ENCODE measurements at places on chromosomes 6 and 20. TPM values are rescaled to one million over a fixed set of nuclear protein-coding genes. Genes with fewer than 3 reads are reported as not detected.

- H3K4me3 ChIP-seq: no peak overlapping the region
- peaks cover 8% of the 10 kb centered on the region for H3K4me1 ChIP-seq
- no peaks in the 10 kb centered on the region for H3K36me3 ChIP-seq
- no peak for DNase-seq
- no peak overlapping the region for H3K27ac ChIP-seq
Observed at GRCh38 chr6:45432977-45433376, 55.2 kb upstream of the SUPT3H start.

- H3K27me3 ChIP-seq: no peaks in the 10 kb centered on the region
- DNase-seq: peak; percentile 44
- H3K36me3 ChIP-seq: no peaks in the 10 kb centered on the region
- no peak overlapping the region for H3K4me3 ChIP-seq
Observed at GRCh38 chr6:158256746-158257424, 55.4 kb upstream of the TULP4 start.

GRCh38 chr6:142722841-142723240, 222.1 kb downstream of the HIVEP2 start:
- H3K4me1 ChIP-seq: no peaks in the 10 kb centered on the region
- no peak for DNase-seq
- H3K36me3 ChIP-seq: no peaks in the 10 kb centered on the region
- no peak overlapping the region for H3K27ac ChIP-seq
- no peaks in the 10 kb centered on the region for H3K27me3 ChIP-seq

- no peaks in the 10 kb centered on the region for H3K36me3 ChIP-seq
- DNase-seq: no peak
- H3K4me1 ChIP-seq: no peaks in the 10 kb centered on the region
- no peak overlapping the region for H3K4me3 ChIP-seq
- H3K27ac ChIP-seq: no peak overlapping the region
Observed at GRCh38 chr6:3529232-3529631, 72.4 kb upstream of the SLC22A23 start.

GRCh38 chr20:34083137-34083536, 28.9 kb downstream of the EIF2S2 start:
- no peak overlapping the region for H3K4me3 ChIP-seq
- H3K36me3 ChIP-seq: peaks cover 55% of the 10 kb centered on the region
- no peaks in the 10 kb centered on the region for H3K27me3 ChIP-seq
- peak; percentile 85 for DNase-seq
- peaks cover 23% of the 10 kb centered on the region for H3K4me1 ChIP-seq

GRCh38 chr20:401682-402495, 6.2 kb upstream of the RBCK1 start:
- peaks cover 2% of the 10 kb centered on the region for H3K4me1 ChIP-seq
- no peak for DNase-seq
- H3K4me3 ChIP-seq: no peak overlapping the region
- no peaks in the 10 kb centered on the region for H3K27me3 ChIP-seq
- no peaks in the 10 kb centered on the region for H3K36me3 ChIP-seq
- no peak overlapping the region for H3K27ac ChIP-seq

DNA sequence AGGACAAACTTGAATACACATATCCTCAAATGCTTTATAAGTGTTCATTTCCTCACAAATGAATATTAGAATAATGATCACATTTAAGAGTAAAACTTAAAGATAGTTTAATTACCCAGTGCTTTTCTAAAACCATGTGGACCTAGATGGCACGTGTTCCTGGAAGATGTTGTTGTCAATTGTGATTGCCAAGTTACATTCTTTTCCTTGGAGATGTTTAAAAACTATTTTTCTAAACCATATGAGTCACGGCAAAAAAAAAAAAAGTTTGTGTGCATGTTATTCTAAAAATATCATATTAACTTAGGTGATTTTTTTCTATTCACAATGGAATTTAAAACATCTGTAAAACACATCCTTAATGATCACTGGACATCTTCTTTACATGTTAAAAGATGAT, 51.1 kb downstream of the RCAN2 start:
- peak overlapping the region; percentile 84 for H3K27ac ChIP-seq
- H3K27me3 ChIP-seq: no peaks in the 10 kb centered on the region
- no peak for DNase-seq

Gene SIRPA
- 14.6 TPM for total RNA-seq

Gene FAM209A
- not detected for total RNA-seq

DNA sequence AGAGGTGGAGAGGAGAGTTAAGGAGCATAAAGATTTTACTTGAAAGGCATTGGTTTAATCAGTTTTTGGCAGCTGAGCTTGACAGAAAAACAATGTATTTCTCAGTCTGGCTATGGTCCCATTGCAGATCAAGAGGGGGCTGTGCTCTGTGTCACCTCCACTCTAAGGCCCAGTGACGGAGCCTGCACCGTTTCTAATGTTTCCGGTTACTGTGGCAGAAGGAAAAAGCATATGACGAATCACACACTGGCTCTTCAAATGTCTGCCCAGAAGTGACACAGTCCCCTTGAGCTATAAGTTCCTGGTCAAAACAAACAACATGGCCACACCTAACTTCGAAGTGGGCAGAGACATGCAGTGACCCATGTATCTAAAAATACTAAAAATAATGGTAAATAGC, 372.0 kb downstream of the PLCB1 start:
- no peaks in the 10 kb centered on the region for H3K27me3 ChIP-seq
- no peak for DNase-seq
- H3K36me3 ChIP-seq: no peaks in the 10 kb centered on the region
- no peaks in the 10 kb centered on the region for H3K4me1 ChIP-seq
- H3K4me3 ChIP-seq: no peak overlapping the region
- H3K27ac ChIP-seq: no peak overlapping the region
